Spleen (tissue), 13 donors: ENCODE measurements at places on chromosomes 3 and 15. TPM values are rescaled to one million over a fixed set of nuclear protein-coding genes. Genes with fewer than 3 reads are reported as not detected.

The CCDC191 gene
- 10.1 TPM for total RNA-seq

GRCh38 chr3:121737644-121738043 lies 11.9 kb downstream of the GOLGB1 start:
- H3K36me3 ChIP-seq: no peaks in the 10 kb centered on the region
- H3K27ac ChIP-seq: no peak overlapping the region
- no peak for DNase-seq
- no peaks in the 10 kb centered on the region for H3K27me3 ChIP-seq
- no peak overlapping the region for H3K4me3 ChIP-seq

The TICRR gene
- total RNA-seq: 2.1 TPM

The MYO5C gene
- 14.4 TPM for total RNA-seq

GRCh38 chr3:33834096-33834453 lies 35.6 kb downstream of the PDCD6IP start:
- H3K27ac ChIP-seq: no peak overlapping the region
- peaks cover 26% of the 10 kb centered on the region for H3K36me3 ChIP-seq
- H3K27me3 ChIP-seq: no peaks in the 10 kb centered on the region
- no peak overlapping the region for H3K4me3 ChIP-seq
- H3K4me1 ChIP-seq: peaks cover 30% of the 10 kb centered on the region

GRCh38 chr3:25610167-25610566 lies 54.5 kb downstream of the TOP2B start:
- no peaks in the 10 kb centered on the region for H3K27me3 ChIP-seq
- no peaks in the 10 kb centered on the region for H3K4me1 ChIP-seq
- no peak overlapping the region for H3K4me3 ChIP-seq
- DNase-seq: no peak
- H3K27ac ChIP-seq: no peak overlapping the region
- peaks cover 93% of the 10 kb centered on the region for H3K36me3 ChIP-seq

The RASGRP1 gene
- 13.5 TPM for total RNA-seq

DNA sequence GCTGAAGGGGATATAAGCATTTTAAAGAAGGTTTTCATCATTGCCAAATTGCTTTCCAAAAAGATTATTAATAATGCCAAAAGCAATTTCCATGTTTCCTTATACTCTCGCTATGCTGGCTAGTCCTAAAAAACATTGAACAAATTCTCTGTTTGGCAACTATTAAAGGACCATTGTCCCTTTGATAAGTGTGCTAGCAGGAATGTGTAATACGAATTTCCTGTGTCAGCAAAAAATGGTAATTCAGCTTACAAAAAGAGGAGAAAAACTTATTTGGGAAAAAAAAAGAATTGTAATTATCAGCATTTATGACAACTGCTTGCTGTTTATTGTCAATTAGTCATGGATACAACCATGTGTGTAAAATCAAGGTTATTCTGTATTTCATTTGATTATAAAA lies 138.6 kb downstream of the TBL1XR1 start:
- DNase-seq: no peak
- no peak overlapping the region for H3K4me3 ChIP-seq
- H3K27me3 ChIP-seq: no peaks in the 10 kb centered on the region
- H3K27ac ChIP-seq: no peak overlapping the region
- H3K36me3 ChIP-seq: no peaks in the 10 kb centered on the region

DNA sequence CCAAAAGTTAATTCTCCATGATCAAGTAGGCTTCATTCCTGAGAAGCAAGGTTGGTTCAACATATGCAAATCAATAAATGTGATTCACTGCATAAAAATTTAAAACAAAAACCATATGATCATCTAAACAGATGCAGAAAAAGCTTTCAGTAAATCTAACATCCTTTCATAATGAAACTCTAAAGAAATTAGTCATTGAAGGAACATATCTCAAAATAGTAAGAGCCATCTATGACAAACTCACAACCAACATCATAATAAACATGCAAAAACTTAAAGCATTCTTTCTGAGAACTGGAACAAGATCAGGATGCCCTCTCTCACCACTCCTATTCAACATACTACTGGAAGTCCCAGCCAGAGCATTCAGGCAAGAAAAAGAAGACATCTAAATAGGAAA lies 254.1 kb downstream of the AGBL1 start:
- H3K4me1 ChIP-seq: no peaks in the 10 kb centered on the region
- no peak overlapping the region for H3K4me3 ChIP-seq
- no peaks in the 10 kb centered on the region for H3K36me3 ChIP-seq
- no peak for DNase-seq
- H3K27me3 ChIP-seq: no peaks in the 10 kb centered on the region

The LRRC31 gene
- not detected for total RNA-seq

GRCh38 chr3:160886421-160886820 lies 130.4 kb downstream of the PPM1L start:
- H3K4me1 ChIP-seq: no peaks in the 10 kb centered on the region
- H3K27me3 ChIP-seq: no peaks in the 10 kb centered on the region
- no peak overlapping the region for H3K27ac ChIP-seq
- no peaks in the 10 kb centered on the region for H3K36me3 ChIP-seq
- H3K4me3 ChIP-seq: no peak overlapping the region

DNA sequence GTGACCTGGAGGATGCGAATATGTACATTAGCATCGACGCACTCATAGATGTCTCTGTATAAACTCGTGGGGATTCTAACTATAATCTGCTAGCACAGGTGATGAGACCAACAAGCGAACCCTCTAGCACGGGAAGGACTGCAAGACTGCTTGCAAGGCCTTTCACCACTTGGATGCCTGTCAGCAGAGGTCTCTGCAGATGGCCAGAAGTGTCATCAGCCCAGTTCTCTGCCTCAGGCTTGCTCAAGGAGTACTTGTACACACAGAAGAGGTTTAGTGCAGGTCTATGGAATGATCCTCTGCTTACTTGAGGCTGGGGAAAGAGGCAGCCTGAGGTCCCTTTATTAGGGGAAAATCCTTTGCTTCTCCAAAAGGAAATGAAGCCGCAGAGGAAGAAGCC lies 48.1 kb downstream of the EDEM1 start:
- no peaks in the 10 kb centered on the region for H3K4me1 ChIP-seq
- no peak overlapping the region for H3K27ac ChIP-seq
- no peak for DNase-seq
- no peaks in the 10 kb centered on the region for H3K36me3 ChIP-seq
- no peak overlapping the region for H3K4me3 ChIP-seq

The CD200R1 gene
- 9.2 TPM for total RNA-seq

The ARNT2 gene
- total RNA-seq: 11.4 TPM

The CYP19A1 gene
- total RNA-seq: not detected

The ARHGEF26 gene
- total RNA-seq: 0.64 TPM

- no peak overlapping the region for H3K4me3 ChIP-seq
- H3K36me3 ChIP-seq: no peaks in the 10 kb centered on the region
- H3K27me3 ChIP-seq: no peaks in the 10 kb centered on the region
- no peak for DNase-seq
- H3K4me1 ChIP-seq: peaks cover under 1% of the 10 kb centered on the region
- H3K27ac ChIP-seq: no peak overlapping the region
Measured at GRCh38 chr3:53144862-53145712, 14.9 kb upstream of the RFT1 start.

DNA sequence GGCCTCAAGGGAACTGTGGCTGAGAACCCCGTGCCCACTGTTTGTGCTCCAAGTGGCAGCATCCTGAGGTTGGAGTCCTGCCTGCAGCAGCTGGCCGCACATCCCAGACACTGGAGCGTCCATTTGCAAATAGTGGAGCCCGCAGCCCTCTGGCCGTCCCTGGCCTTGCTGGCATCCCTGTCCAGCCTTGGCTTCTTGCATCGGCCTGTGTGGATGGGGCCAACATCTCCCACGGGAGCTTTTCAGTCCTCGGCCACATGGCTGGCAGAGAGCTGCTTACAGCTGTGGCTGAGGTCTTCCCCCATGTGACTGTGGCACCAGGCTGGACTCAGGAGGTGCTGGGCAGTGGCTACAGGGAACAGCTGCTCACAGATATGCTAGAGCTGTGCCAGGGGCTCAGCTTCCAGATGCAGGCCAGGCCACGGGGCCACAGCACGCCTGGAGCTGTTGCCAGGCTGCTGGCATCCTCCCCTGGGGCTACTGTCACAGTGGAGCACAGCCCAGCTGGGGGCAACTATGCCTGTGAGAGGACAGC lies 71.2 kb downstream of the FAM43A start:
- no peaks in the 10 kb centered on the region for H3K27me3 ChIP-seq
- DNase-seq: no peak
- H3K4me3 ChIP-seq: no peak overlapping the region
- no peak overlapping the region for H3K27ac ChIP-seq
- no peaks in the 10 kb centered on the region for H3K4me1 ChIP-seq

The MNS1 gene
- not detected for total RNA-seq

GRCh38 chr3:58659051-58659675 lies 7.4 kb downstream of the FAM3D start:
- H3K27ac ChIP-seq: no peak overlapping the region
- no peak for DNase-seq
- H3K27me3 ChIP-seq: no peaks in the 10 kb centered on the region
- H3K4me1 ChIP-seq: no peaks in the 10 kb centered on the region
- no peaks in the 10 kb centered on the region for H3K36me3 ChIP-seq

The USP50 gene
- total RNA-seq: 1.6 TPM

The SPATA12 gene
- total RNA-seq: not detected

The ADGRG7 gene
- not detected for total RNA-seq

GRCh38 chr15:87487484-87487883 lies 769.1 kb downstream of the NTRK3 start:
- no peaks in the 10 kb centered on the region for H3K27me3 ChIP-seq
- H3K4me1 ChIP-seq: no peaks in the 10 kb centered on the region
- DNase-seq: no peak
- H3K36me3 ChIP-seq: no peaks in the 10 kb centered on the region
- no peak overlapping the region for H3K4me3 ChIP-seq
- H3K27ac ChIP-seq: no peak overlapping the region

DNA sequence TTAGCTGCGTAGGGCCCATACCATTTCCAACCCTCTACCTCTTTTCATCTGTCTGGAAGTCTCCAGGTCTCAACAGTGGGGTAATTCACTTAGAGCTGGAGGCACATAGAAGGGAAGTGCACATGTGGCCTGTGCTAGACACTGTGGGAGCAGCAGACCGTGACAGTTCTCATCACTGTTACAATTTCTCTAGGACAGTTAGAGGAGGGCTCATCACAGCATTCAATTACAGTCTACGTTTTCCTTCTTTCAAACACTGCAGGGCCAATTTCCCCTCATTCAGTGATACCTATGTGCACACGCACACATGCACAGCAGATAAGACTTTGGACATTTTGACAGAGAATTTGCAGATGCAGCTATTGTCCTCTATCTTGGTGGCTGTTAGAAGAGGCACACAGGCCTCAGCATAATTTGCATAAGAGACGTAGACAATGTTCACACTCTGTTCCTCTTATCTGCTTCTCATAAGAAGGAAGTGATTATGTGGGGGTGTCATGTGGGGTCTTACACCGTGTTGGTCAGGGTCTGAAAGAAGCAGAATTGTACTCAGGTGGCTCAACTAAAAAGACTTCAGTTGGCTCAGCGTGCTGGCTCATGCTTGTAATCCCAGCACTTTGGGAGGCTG lies 12.6 kb upstream of the HRG start:
- H3K27me3 ChIP-seq: peaks cover 8% of the 10 kb centered on the region
- H3K4me1 ChIP-seq: peaks cover 22% of the 10 kb centered on the region
- H3K27ac ChIP-seq: peak overlapping the region; percentile 26
- DNase-seq: peak; percentile 80
- no peaks in the 10 kb centered on the region for H3K36me3 ChIP-seq
- no peak overlapping the region for H3K4me3 ChIP-seq

DNA sequence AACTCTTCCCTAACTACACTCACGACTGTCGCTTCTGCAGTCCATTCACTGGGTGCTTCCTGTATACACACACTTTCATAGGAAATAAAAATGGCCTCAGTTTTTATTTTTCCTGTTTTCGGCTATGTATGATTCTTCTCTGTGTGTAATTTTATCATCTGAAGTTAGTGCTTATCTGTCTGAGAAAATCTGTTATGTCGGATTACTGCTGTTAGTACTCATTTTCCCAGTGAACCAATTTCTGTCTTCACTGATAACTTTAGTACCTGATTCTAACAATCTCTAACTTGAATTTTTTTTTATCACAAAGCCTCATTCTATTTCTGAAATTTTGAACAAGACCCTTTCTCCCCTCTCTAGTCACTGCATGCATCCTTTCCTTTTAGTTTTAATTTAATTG lies 20.9 kb downstream of the RAB5A start:
- H3K27me3 ChIP-seq: no peaks in the 10 kb centered on the region
- H3K4me1 ChIP-seq: peaks cover 2% of the 10 kb centered on the region
- no peak overlapping the region for H3K27ac ChIP-seq
- DNase-seq: no peak

- H3K27ac ChIP-seq: no peak overlapping the region
- peaks cover 8% of the 10 kb centered on the region for H3K4me1 ChIP-seq
- no peaks in the 10 kb centered on the region for H3K36me3 ChIP-seq
- DNase-seq: no peak
- H3K4me3 ChIP-seq: no peak overlapping the region
Measured at GRCh38 chr3:33885496-33885895, 87.1 kb downstream of the PDCD6IP start.

DNA sequence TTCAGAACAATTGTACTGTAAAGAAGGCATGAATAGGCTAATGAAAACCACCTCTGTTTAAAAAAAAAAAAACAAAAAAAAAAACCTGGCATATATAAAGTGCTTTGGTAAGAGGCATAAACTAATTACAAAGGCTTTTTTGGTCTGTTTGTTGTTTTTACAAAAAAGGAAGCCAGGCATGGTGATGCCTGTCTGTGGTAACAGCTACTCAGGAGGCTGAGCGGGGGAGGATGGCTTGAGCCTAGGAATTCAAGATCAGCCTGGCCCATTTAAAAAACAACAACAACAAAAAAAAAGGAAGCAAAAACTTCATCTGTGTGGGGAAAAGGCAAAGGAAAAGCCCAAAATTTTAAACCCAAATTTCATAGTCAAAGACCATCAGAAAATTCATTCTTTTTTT lies 47.0 kb downstream of the OSBPL10 start:
- no peak for DNase-seq
- no peak overlapping the region for H3K4me3 ChIP-seq
- no peaks in the 10 kb centered on the region for H3K27me3 ChIP-seq
- H3K36me3 ChIP-seq: no peaks in the 10 kb centered on the region

The ZSCAN29 gene
- 21.2 TPM for total RNA-seq

DNA sequence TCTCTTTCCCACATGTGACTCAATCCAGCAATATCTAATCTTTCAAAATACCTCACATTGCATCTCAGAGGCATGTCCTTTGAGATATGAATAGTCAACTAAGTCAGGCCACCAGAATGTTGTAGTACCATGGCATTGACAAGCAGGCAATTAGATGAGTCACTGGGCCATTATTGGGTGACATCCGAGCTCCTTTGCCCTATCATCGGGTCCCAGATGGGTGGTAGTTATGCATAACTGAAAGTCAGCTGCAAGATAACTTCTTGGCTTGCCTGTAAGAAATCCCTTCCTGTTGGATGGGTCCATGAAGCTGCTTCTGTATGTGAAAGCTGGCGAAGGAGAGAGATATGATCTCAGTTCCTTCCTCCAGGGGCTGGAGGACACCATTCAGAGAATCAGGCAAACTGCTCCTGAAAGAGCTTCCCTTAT lies 32.8 kb downstream of the ARRDC4 start:
- no peaks in the 10 kb centered on the region for H3K27me3 ChIP-seq
- H3K36me3 ChIP-seq: no peaks in the 10 kb centered on the region
- H3K27ac ChIP-seq: peak overlapping the region; percentile 33
- H3K4me1 ChIP-seq: peaks cover 11% of the 10 kb centered on the region
- no peak for DNase-seq

DNA sequence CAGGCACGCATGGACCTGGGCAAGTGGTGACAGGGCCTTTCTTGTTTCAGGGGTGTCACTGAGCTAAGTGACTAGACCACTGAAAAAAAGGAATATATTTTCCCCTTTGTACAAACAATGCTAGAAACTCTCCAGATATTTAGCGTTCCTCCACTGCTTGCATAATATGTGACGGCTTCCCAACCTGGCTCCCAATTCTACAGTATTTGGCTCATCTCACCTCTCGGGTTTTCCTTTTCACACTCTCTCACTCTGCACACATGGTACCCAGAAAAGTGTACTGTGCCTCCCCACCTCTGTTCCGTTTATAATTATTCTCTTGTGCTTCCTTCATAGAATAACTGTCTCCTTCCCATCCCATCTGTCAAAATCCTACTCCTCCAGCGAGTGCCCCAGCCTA lies 140.5 kb upstream of the KLHL25 start:
- no peaks in the 10 kb centered on the region for H3K4me1 ChIP-seq
- H3K36me3 ChIP-seq: no peaks in the 10 kb centered on the region
